ENCODE measurements at places on chromosomes 4 and X.

- no peak for DNase-seq
These were observed 36.7 kb upstream of the SORCS2 start for GRCh38 chr4:7155590-7156071.

DNA sequence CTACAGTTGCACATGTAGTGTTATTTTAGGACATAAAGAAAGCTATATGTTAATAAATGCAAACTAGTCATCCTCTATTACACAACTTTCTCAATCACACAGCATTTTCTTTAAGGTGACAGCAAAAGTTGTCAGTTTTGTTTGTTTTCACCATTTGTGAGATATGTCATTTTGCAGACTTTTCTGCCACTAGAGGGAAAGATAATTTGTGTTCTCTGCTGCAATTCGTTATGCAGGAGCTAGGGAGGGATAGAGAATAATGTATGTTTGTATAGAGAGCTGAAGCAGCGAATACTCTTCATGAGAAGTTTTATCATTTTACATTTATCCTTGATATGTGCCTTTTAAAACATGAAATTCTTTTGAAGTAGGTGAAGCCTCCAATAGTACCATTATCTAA is 670.6 kb upstream of the ATOH1 start:
- no peak for DNase-seq

DNA sequence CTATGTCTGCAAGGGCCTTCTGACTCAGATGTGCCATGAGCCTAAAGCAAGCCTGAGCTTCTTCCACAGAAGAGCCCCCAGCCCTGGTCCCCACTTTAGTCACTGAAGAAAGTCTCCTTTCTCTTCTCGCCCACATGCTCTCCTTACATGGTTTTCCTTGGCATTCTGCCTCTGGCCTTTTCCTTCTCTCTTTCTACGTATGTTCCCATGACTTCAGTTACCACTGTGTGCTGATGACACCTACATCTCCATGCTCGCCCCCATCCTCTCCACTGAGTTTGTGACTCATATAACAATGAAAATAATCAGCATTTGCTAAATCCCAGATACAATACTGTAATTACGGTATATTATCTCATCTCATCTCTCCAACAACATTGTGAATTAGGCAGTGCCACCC is 149.3 kb downstream of the AMMECR1 start:
- no peak for DNase-seq

DNA sequence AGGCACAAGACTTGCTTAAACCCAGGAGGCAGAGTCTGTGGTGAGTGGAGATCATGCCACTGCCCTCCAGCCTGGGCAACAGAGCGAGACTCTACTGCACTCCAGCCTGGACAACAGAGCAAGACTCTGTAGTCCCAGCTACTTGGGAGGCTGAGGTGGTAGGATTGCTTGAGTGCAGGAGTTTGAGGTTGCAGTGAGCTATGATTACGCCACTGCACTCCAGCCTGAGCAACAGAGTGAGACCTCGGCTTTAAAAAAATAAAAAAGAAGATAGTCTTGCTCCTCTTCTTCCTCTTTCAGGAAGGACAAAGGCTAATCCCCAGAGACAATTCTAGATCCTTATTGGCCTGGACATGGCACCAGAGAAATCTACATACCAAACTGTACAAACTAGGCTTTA is 5.7 kb upstream of the PPEF2 start:
- DNase-seq: no peak

- no peak for DNase-seq
These were observed 46.3 kb upstream of the ADGRG2 start for GRCh38 chrX:19168609-19169008.

GRCh38 chr4:112510291-112511092 is 5.5 kb downstream of the NEUROG2 start:
- DNase-seq: no peak

- no peak for DNase-seq
These were observed 216.8 kb downstream of the AFAP1 start for GRCh38 chr4:7722766-7723387.

DNA sequence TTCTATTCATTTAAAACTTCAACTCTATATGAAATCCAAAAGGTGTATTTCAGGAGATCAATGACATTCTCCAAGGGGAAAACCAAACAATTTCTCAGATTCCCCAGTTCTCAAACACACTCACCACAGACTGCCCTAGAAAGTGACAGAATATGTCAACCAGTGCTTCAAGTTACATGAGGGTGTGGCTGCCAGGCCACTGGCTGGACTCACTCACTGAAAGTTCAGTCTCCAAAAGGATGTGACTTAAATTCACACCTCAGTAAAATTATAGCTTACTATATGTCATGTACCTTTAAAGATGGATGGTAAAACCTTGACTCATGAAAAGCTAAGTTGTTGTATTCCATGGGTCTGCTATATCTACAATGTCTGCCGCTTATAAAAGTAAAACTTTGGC is 7.3 kb downstream of the INPP4B start:
- DNase-seq: no peak

DNA sequence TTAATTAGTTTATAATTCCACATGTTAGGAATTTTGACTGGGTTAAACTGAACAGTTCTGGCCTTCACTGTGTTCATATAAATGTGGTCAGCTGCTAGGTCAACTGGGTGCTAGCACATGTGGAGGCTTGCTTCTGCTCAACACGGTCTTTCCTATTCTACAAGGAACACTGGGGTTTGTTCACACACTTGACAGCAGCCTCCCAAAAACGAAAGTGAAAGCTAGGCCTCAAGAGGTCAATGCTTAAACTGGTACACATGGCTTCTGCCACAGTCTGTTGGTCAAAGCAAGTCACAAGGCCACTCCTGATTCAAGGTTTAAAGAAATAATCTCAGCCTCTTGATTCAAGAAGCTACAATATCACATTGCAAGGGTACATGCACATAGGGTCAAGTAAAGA is 126.5 kb downstream of the QDPR start:
- DNase-seq: no peak

GRCh38 chr4:12304905-12305304 is 876.2 kb upstream of the HS3ST1 start:
- DNase-seq: no peak

DNA sequence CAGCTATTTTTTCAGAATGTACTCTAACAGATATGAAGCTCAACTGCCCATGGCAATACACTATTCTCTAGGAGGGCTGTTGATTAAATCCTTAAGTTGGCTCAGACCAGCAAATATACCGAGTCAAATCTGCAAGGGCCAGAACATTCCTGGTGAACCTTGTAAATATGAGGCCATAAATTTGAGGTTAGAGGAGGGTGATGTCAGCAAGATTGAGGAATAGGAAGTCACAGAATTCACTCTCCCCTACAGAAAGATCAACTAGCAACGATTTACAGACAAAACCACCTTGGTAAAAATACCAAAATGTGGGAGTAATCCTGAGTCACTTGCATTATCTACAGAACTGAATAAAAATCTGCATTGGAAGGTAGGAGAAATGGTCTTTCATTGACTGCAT is 399.3 kb downstream of the GPM6A start:
- peak; percentile 74 for DNase-seq

GRCh38 chrX:44431194-44431593 is 87.7 kb upstream of the EFHC2 start:
- DNase-seq: no peak

- DNase-seq: no peak
These were observed 45.4 kb upstream of the GNPDA2 start for GRCh38 chr4:44771789-44772188.

- DNase-seq: no peak
These were observed 92.1 kb downstream of the BMPR1B start for GRCh38 chr4:94849901-94850300.

DNA sequence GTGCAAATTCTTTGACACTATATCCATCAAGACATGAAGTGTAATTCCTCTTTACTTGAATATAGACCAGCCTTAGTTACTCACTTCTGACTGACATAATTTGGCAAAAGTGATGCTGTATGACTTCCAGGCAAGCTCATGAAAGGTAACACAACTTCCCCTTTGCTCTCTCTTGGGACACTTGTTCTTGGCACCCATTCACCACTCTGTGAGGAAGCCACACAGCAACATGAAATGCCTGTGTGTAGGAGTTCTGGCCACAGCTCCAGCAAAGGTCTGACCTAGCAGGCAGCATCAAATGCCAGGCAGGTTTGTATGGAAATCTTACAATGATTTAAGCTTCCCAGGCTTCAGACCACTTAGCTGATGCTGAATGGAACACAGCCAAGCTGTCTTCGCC is 280.3 kb downstream of the PDHA2 start:
- DNase-seq: no peak

DNA sequence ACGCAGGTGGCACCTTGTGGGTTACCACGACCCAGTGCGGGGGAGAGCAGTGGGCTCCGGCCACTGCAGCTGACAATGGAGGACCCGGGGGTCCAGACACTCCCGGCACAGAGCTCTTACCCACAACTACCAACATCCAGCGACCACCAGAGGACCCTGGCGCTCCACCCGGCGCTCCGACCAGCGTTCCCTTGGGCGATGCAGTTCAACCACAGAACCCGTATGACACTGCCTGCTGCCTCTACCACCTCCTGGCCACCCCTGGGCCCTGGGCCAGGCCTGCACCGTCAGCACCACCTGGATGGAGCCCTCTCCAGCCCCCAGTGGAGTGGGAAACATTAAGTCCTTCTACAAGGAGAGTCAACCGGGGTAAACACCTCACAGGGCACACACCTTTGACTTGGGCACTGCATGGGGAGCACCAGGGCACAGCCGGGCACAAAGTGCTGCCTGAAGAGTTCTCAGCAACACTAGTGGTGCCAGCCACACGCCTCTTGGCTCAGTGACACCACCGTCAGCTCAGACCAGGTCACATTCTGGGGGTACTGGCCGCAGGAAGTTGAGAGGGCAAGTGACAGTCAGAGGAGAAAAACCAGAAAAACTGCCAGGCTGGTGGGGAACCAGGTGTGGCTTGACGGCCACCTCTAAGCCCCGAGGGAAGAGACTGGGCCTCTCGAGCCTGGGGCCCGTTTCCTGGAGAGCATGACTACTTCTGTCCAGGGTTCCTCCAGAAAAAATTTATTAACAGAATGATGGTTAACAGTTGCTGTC is 2.6 kb downstream of the CTBP1 start:
- DNase-seq: no peak

DNA sequence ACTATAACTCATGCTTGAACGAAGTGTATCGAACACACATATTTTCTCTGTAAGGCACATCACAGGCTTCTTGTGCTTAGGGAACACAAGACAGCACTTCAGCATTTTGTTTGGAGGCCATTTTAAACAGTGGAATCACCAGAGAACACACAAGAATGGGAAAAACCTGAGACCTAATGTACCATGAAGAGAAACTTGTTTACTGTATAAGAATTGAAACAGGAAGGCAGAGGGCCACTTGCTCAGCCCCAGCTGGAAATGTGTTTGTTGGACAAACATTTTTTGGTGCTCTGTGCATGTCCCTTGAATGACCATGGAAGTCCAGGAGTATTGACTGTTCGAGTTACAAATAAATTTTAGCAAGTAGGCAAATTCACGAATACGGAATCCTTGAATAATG is 47.5 kb downstream of the RAPGEF2 start:
- no peak for DNase-seq

- DNase-seq: no peak
These were observed 249.0 kb downstream of the CBR4 start for GRCh38 chr4:168761066-168761465.

GRCh38 chrX:2708021-2708420 is 16.9 kb downstream of the CD99 start:
- DNase-seq: no peak

DNA sequence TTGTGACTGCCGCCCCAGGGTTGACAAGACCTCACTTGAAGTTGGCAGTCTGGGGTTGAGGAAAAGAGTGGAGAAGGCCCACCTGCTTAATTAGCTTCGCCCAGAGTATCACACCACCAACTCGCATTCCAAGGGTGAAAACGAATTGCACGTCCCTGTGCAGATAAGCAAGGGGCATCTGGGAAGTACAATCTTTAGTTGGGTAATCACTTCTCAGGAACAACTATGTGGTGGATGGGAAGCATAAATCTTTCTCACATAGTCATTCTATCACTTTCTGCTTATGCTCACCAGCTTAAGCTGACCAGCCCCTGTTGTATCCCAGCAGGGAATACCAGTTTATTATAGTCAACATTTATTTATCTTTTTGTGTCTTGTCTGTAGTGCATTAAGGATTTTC is 14.3 kb downstream of the SPCS3 start:
- no peak for DNase-seq

DNA sequence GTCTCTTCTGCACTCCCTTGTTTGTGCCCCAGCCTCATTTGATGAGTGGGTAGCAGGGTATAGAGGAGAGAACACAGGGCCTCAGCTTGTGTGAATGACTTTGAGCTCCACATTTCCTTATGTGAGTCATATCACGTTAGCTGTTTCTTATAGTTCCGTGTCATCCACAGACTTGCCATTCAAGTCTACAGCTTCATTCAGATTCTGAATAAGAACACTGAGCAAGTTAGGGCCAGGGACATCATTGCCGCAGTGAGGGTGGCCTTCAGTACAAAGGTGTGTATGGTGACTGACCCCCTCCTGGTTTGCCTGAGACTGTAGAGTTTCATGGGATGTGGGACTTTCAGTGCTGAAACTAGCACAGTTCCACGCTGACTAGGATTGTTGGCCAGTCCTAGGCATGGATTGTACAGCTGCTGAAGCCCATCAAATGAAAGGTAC is 23.6 kb downstream of the KLF3 start:
- DNase-seq: no peak

DNA sequence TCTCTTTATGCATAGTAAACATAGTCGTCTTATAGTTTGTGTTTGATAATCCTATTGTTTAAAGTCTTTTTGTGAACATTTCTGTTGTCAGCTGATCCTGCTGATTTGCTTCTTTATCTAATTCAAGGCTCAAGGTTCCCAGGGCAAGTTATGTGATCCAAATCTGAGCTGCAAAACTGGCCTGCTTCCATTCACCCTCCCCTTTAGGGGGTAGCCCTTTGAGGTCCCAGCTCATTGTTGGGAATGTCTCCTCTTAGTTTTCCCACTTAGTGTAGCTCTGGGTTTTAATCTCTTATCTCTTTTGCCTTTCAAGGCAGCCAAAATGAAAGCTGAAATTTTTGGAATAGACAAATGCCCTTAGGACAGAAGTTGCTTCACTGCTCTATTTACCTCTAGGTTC is 40.2 kb upstream of the MAGED1 start:
- DNase-seq: no peak

DNA sequence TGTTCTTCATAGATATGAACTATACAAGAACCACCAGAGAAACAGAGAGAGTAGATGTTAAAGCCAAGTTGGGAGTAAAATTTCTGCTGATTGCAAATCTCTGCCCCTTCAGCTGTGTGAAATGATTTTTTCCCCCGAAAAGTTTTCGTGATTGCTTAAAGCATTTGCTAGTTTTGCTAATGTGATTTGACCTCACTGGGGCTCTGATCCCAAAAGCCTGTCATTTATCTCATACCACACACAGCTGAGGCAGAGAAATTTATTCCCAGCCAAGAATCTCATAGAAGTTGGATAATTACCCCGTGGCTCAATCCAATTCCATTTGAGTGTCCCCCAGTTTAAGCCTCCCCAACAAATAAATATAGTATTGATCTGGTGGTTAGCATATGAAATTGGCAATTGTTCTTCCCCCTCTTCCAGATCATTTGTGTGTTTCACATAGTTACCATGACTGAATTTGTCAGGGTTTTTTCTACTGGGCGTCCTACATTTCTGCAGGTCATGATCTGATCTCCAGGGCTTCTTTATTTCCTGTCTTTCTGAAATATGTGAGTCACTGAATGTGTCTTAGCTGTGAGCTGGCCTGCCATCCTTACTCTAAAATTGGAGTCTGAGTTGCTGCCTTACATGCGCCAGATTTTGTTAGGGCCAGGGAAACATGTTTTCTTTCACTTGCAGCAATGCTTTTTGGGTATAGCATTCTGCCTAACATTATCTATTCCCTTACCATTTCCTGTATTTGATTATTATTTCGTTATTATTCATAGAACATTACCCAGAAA is 167.5 kb upstream of the FRMPD4 start:
- DNase-seq: no peak

GRCh38 chr4:75122424-75123014 is 189.6 kb downstream of the PARM1 start:
- DNase-seq: no peak

All from BJ (cell line).